ENCODE measurements at places on chromosomes 3 and 15. TPM values are rescaled to one million over a fixed set of nuclear protein-coding genes. Genes with fewer than 3 reads are reported as not detected.

The ACSBG1 gene
- 0.96 TPM for polyA plus RNA-seq

The SEMA7A gene
- polyA plus RNA-seq = 7.9 TPM

The GOLGA6L7 gene
- polyA plus RNA-seq = 0.32 TPM

The TRPC1 gene
- 11.6 TPM for polyA plus RNA-seq

The CCR8 gene
- polyA plus RNA-seq = not detected

The IQCF5 gene
- polyA plus RNA-seq = not detected

The MYEF2 gene
- 103 TPM for polyA plus RNA-seq

The ARRDC4 gene
- polyA plus RNA-seq = 34.2 TPM

The STARD5 gene
- polyA plus RNA-seq = 6.9 TPM

The TMEM40 gene
- polyA plus RNA-seq = 2.8 TPM

All from right renal pelvis (tissue), 4 donors.